Endothelial cell of umbilical vein (primary cell): ENCODE measurements at places on chromosomes 11 and 22.

DNA sequence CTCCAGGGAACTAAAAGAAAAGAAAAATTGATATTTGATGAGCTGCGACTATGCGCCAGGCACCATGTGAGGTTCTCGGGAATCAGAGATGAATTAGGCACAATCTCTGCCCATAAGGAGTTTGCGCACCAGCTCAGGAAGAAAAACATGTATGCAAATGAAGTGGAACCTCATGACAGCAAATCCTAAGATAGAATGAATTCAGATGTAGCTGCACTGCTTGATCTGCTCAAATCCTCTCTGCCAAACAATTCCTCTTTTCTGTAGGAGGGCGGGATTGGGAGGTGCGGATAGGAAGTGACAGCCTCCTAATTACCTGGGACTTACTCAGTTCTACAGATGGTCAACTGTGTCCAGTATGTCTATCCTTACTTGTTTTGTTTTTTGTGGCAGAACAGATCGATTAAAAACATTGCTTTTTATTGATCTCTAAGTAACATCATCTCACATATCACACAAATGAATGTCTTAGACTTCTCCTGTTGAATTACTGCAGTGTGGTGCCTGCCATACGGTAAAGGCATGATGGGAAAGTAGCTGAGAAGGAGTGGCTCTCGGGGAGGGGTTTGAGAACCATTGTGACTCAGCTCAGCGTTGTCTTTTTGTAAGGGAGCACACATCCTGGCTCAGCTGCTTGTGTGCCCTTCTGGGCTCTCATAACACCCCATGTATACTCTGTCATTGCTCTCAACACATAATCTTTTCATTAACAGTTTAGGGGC, 13.9 kb downstream of the CRTAM start:
- no peaks in the 10 kb centered on the region for H3K27me3 ChIP-seq
- DNase-seq, result no peak
- no peak overlapping the region for H3K27ac ChIP-seq
- H3K4me1 ChIP-seq, result no peaks in the 10 kb centered on the region
- no peaks in the 10 kb centered on the region for H3K36me3 ChIP-seq

DNA sequence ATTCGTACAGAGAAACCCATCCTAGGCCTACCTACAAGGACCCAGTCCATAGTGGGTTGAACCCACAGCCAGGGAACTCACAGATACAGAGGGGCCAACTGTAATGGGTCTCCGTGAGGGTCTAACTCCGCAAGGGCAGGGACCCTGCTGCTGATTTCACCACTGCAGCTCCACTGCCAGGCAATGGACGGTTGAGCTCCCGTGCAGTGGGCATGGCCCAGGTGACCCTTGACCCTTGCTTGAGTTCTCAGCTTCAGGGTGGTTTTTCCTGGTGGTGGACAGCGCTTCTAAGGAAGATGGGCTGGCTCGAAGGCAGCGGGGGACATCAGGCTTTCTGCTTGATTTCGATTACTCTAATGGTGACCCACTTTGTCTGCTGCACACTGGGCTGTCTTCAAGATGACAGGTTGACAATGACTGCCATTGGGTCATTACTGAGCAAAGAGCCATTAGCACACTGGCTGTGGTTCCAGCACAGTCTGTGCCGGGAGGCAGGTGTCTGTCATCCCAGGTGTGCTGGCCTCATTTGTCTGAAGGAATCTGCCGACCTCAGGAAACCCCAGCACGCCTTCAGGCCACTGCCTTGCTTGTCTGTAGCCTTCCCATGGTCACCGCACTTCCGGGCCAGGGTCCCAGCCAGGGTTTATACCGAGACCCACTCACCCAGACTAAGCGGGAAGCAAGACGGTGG, 3.7 kb upstream of the GAL start:
- no peak overlapping the region for H3K4me3 ChIP-seq
- H3K27me3 ChIP-seq, result peaks cover 12% of the 10 kb centered on the region
- peaks cover 7% of the 10 kb centered on the region for H3K4me1 ChIP-seq
- no peak overlapping the region for H3K27ac ChIP-seq
- no peak for DNase-seq

DNA sequence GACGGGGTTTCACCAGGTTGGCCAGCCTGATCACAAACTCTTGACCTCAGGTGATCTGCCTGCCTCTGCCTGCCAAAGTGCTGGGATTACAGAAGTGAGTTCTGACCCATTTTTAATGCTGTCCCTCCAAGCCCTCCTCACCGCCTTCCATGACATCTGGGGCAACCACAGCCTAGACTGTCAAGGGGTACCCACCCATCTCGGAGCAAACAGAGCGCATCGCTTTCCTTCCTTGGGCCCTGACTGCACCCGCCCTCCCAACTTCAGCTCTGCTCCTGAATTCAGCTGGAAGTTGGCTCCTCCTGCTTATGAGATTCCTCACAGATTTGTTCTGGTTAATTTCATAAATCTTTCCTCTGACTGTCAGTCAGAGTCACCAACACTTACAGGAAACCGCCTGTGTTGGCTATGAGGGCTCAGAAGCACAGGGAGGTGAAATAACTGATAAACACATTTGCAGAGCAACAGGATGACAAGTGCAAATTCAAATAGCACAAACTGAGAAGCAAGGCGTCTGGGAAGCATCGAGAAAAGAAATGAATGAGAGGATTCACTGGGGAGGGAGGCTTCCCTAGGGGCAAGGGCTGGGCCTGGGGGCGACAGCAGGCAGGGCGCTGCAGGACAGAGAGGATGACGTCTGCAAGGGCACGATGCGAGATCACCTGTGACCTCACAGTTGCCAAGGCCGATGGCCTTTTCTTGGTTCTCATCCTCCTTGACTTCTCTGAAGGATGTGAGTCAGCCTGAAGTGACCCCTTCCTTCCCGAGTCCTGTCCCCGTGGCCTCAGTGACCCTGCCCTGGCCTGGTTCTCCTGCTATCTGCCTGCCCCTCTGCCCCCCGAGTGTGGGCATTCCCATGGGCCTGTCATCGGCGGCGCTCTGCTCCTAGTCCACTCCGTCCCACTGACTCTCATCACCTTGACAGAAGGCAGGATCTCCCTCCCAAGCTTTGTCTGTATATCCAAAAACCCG, 6.1 kb downstream of the IFT27 start:
- no peaks in the 10 kb centered on the region for H3K36me3 ChIP-seq
- DNase-seq, result no peak
- peaks cover 3% of the 10 kb centered on the region for H3K4me1 ChIP-seq
- H3K27ac ChIP-seq, result no peak overlapping the region

DNA sequence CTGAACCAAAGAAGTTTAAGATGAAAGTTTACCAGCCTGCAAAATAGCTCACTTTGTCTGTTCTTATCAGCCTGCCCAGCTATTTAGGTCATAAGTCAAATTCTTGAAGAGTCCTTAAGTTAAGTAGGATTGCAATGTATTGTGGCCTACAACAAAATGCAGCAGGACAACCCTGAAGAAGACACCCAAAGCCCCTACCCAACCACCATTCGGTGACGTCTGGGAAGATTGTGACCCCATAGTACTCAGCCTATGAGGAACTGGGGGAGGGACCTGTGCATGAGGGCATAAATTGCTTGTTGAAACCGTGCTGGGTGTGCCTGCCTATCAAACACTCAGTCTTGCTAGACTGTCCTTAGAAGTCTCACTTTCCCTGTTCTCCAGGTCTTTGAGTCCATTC, 50.5 kb upstream of the FDX1 start:
- no peaks in the 10 kb centered on the region for H3K27me3 ChIP-seq
- no peak overlapping the region for H3K27ac ChIP-seq
- peaks cover 14% of the 10 kb centered on the region for H3K4me1 ChIP-seq
- DNase-seq, result no peak
- no peak overlapping the region for H3K4me3 ChIP-seq

DNA sequence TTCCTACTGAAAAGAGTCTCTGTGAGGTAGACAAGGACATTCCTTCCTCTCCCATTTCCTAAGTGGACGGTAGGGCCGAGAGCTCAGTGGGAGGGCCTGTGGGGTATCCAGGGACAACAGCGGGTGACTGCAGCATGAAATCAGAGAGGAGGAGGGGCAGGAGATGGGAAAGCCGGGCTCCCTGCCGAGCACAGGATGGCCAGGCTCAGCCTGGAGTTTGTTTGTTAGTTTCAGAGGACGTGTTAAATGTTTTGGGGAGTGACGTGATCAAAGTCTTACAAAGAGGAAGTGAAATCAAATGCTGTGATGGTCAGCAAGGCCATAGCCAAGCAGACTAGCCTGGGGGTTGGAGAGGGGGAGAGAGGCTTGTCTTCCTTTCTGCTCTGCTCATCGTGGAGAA, 152.7 kb downstream of the ADAMTS15 start:
- no peak overlapping the region for H3K4me3 ChIP-seq
- H3K27ac ChIP-seq, result no peak overlapping the region
- H3K36me3 ChIP-seq, result no peaks in the 10 kb centered on the region
- H3K4me1 ChIP-seq, result no peaks in the 10 kb centered on the region
- no peaks in the 10 kb centered on the region for H3K27me3 ChIP-seq

GRCh38 chr11:67406969-67407687, 3.2 kb downstream of the TBC1D10C start:
- no peaks in the 10 kb centered on the region for H3K36me3 ChIP-seq
- no peak overlapping the region for H3K27ac ChIP-seq
- H3K27me3 ChIP-seq, result no peaks in the 10 kb centered on the region

DNA sequence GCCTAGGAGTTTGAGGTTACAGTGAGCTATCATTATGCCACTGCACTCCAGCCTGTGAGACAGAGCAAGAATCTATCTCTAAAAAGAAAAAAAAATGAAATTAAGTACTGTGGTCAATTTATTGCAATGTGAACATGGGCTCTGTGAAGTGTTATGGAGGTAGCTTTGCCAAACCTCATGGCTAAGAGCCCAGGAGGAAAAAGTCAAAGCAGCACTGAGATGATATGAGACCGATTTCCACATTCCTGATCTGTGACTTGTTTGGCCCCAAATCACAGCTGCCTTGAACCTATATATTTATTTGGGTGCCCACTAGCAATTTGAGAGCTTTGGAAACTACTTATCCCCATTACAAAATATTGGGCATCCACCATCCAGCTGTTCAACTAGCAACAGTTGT, 29.8 kb upstream of the TMEM135 start:
- no peaks in the 10 kb centered on the region for H3K4me1 ChIP-seq
- no peak for DNase-seq
- H3K4me3 ChIP-seq, result no peak overlapping the region
- H3K27me3 ChIP-seq, result no peaks in the 10 kb centered on the region
- H3K27ac ChIP-seq, result no peak overlapping the region

- no peak for DNase-seq
- no peaks in the 10 kb centered on the region for H3K4me1 ChIP-seq
- no peaks in the 10 kb centered on the region for H3K36me3 ChIP-seq
Observed at GRCh38 chr11:99739464-99740089, 718.8 kb downstream of the CNTN5 start.

GRCh38 chr11:120546312-120547205, 35.0 kb downstream of the GRIK4 start:
- DNase-seq, result peak; percentile 44
- no peaks in the 10 kb centered on the region for H3K36me3 ChIP-seq
- H3K4me1 ChIP-seq, result peaks cover 13% of the 10 kb centered on the region
- no peak overlapping the region for H3K27ac ChIP-seq

- no peaks in the 10 kb centered on the region for H3K36me3 ChIP-seq
- H3K27ac ChIP-seq, result no peak overlapping the region
- H3K27me3 ChIP-seq, result peaks cover 3% of the 10 kb centered on the region
- peak; percentile 47 for DNase-seq
- peaks cover under 1% of the 10 kb centered on the region for H3K4me1 ChIP-seq
Observed at GRCh38 chr11:116379185-116379828, 393.5 kb downstream of the BUD13 start.

- no peak overlapping the region for H3K27ac ChIP-seq
- H3K27me3 ChIP-seq, result no peaks in the 10 kb centered on the region
- H3K4me3 ChIP-seq, result no peak overlapping the region
- H3K4me1 ChIP-seq, result no peaks in the 10 kb centered on the region
Observed at GRCh38 chr11:45428116-45428515, 142.0 kb upstream of the SYT13 start.

GRCh38 chr11:45543808-45544422, 121.5 kb downstream of the CHST1 start:
- no peak overlapping the region for H3K4me3 ChIP-seq
- peak; percentile 4 for DNase-seq
- H3K36me3 ChIP-seq, result no peaks in the 10 kb centered on the region
- H3K4me1 ChIP-seq, result no peaks in the 10 kb centered on the region
- H3K27ac ChIP-seq, result no peak overlapping the region

- no peaks in the 10 kb centered on the region for H3K27me3 ChIP-seq
- no peak overlapping the region for H3K27ac ChIP-seq
Observed at GRCh38 chr11:103648054-103648453, 388.4 kb upstream of the DDI1 start.

DNA sequence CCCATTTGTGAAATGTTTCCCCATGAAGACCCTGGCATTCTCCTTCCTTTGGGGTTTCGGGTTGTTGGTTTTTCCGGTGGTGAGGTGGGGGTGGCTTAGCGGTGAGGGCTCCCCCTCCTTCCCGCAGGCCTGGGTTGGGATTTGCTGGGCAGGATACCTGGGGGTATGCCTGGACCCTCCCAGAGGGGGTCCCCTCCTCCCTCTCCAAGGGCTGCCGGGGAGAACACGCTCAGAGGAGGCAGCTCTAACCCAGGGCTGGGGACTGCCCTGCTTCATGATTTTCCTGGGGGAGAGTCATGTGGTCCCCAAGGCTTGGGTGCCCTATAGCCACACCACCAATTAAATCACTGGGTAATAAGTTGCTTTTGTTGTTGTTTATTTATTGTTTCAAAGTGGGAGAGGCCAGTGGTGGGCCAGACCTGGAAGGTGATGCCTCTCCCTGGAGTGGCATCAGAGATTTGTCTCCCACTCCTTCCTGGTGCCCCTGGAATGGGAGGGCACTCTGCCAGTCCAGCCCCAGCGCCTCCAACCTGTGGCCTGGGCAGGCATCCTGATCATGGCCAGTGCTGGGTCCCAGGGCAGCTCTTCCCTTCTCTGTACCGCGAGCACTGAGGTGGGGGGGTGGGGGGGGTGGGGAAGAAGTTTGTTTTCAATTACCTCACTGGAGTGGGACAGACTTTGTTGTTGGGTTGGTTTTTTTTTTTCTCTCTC, 1.3 kb upstream of the CLCF1 start:
- H3K4me1 ChIP-seq, result peaks cover 30% of the 10 kb centered on the region
- H3K36me3 ChIP-seq, result no peaks in the 10 kb centered on the region
- no peak overlapping the region for H3K4me3 ChIP-seq
- no peak for DNase-seq
- H3K27me3 ChIP-seq, result no peaks in the 10 kb centered on the region
- peak overlapping the region; percentile 33 for H3K27ac ChIP-seq

DNA sequence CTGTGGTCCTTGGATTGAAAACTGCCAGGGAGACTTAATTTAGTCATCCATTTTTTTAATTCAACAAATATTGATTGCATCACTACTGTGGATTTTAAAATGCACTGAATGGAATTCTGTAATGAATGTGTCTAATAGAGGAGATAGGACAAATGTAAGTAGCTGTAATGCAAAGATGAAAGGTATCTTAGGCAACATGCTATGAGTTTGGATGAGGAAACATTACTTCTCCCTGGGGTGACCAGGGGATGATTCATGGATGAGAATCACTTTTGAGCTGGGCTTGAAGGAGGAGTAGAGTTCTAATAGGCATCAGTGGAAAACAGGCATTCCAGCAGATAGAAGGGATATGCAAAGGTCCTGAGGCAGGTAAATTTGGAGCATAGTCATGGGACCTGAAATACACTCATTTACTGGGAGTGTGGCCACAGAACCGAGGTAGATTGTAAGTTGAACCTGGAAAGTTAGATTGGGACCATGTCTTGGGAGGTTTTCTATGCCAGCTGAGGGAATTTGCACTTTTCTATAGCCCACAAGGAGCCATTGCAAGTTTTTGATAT, 43.4 kb downstream of the PKNOX2 start:
- no peaks in the 10 kb centered on the region for H3K4me1 ChIP-seq
- H3K4me3 ChIP-seq, result no peak overlapping the region
- no peak for DNase-seq
- no peaks in the 10 kb centered on the region for H3K36me3 ChIP-seq
- H3K27me3 ChIP-seq, result peaks cover 22% of the 10 kb centered on the region

GRCh38 chr11:63670433-63671321, 499 bp downstream of the ATL3 start:
- H3K4me3 ChIP-seq, result peak overlapping the region; percentile 76
- peak; percentile 70 for DNase-seq
- peak overlapping the region; percentile 65 for H3K27ac ChIP-seq
- H3K27me3 ChIP-seq, result no peaks in the 10 kb centered on the region
- H3K4me1 ChIP-seq, result peaks cover 15% of the 10 kb centered on the region
